HCT116 (cell line): ENCODE measurements at places on chromosomes 2 and 18. TPM values are rescaled to one million over a fixed set of nuclear protein-coding genes. Genes with fewer than 3 reads are reported as not detected.

- no peak overlapping the region for H3K27ac ChIP-seq
- no peak overlapping the region for H3K4me3 ChIP-seq
- H3K27me3 ChIP-seq: no peaks in the 10 kb centered on the region
- DNase-seq: no peak
- H3K36me3 ChIP-seq: no peaks in the 10 kb centered on the region
- no peaks in the 10 kb centered on the region for H3K4me1 ChIP-seq
Measured at GRCh38 chr2:135208016-135208415, 155.9 kb downstream of the RAB3GAP1 start.

Gene IRS1
- 88.8 TPM for total RNA-seq

Gene STEAP3
- 32.3 TPM for total RNA-seq

Gene GPR55
- total RNA-seq: not detected

Gene CHRNG
- not detected for total RNA-seq
